Testis (tissue), 5 donors: ENCODE measurements at places on chromosomes 1 and 21.

DNA sequence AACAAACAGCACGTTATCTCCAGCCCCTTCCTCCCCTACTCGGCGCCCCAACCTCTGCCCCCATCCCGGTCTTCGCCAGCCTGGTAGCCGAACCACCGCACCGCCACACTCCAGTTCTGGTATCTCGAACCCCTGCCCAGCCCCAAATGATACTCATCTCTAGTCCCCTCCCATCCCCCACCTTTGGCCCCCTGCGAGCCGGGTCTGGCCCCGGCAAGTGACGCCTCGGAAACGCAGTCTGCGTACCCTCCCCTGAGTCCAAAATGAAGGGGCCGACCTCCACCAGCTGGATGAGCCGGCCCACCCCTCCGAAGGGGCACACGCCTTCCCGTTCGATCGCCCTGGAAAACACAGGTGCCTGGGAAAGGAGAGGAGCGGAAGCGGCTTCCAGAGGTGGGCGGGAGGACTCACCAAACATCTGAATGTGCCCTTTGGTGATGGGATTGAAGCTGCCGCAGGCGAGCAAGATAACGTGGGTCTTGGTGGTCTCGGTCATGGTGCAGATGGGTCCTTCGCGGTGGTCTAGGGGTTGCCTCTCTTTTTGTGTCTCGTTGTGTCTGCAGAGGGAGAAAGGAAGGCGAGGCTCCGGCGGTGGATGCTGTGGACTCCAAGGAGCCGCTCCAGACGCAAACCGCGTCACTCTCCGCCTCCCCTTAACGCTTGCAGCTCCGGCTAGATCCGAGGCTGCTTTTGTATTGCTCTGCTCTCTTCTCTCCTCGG is at the start of gene NMNAT2:
Gene NMNAT2 (minus strand): TSS at position 609 of the 720 bp plus-strand sequence. CDS start 113 bp downstream, at position 496.
- DNase-seq: peak; percentile 85

DNA sequence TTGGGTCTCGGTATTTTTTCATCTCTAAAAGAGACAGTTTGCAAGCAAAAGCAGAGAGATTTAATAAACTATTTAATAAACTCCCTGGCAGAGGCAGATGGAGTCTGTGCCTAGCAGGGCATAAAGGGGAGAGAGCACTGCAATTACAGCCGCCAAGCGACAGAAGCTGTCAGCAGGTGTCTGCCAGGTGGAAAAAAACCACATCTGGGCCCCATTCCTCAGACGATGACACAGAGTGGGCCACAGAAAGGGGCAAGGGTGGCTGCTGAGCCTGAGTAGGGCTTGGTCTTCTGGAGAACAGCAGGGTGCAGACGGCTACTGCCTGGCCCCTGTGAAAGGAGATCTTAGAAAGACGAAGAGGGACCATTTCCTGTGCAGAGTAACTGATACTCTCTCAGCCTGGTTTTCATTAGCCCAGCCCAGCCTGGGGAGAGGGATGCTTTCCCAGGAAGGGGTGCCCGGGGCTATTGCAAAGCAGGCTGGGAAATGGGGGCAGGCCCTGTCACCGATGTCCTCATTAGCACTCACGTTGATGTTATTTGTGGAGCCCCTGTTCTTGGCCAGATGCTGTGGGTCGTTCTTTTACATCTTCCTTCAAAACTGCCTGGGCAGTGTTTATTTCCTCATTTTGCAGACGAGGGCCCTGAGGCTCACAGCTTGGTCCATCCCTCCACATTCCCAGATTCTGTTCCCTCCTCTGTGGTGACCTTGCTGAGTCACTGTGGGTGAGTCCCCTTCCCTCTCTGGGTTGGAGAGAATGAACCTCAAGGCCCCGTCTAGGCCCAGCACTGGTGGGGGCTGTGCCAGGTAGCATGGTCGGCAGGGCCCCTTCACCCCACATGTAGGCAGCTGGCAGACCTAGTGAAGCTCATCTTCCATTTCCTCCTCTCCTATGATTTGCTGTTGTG is 472.7 kb downstream of the PTPRU start:
- DNase-seq: no peak

- DNase-seq: no peak
Measured at GRCh38 chr1:40983286-40983685, 3.8 kb downstream of the CTPS1 start.

DNA sequence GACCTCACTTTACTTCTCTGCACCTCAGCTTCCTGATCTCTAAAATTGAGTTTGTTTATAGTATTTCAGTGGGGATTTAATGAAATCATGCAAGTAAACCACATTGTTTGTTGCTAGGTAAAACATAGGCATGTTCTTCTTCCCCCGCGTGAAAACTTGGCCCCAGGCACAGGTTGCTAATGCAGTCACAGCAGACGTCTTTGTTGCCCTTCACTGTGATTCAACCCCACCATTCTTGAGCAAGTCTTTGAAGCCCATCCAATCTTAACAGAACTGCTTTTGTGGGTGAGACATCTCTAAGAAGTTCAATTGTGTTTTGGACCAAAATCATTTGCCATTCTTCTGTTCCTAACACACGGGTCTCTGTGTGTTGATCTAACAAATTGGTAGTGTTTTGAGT is 185.5 kb downstream of the ZNF281 start:
- DNase-seq: no peak

- DNase-seq: peak; percentile 56
Measured at GRCh38 chr1:31617916-31618746, 642 bp downstream of the HCRTR1 start.

- DNase-seq: no peak
Measured at GRCh38 chr21:35189077-35189863, 140.2 kb upstream of the RUNX1 start.

DNA sequence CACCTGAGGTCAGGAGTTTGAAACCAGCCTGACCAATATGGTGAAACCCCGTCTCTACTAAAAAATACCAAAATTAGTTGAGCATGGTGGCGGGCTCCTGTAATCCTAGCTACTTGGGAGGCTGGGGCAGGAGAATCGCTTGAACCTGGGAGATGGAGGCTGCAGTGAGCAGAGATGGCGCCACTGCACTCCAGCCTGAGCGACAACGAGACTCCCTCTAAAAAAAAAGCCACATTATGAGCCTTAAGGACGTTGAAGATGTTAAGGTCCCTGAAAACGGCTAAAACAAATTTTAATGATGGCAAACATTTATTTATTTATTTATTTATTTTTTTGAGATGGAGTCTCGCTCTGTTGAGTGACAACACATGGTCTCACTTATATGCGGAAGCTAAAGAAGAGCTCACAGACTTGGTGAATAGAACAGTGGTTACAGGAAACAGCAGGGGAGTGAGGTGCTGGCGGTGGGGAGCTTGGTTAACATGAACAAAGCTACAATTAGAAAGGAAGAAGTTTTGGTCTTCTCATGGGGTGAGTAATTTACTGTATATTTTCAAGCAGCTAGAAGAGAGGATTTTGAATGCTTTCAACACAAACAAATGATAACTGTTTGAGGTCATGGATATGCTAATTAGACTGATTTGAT is 47.1 kb downstream of the TCP10L start:
- DNase-seq: no peak
